ENCODE measurements at places on chromosomes 4 and X.

- DNase-seq = no peak
Observed at GRCh38 chrX:66009231-66009845, 30.5 kb downstream of the VSIG4 start.

GRCh38 chrX:85620466-85620865 lies 241.0 kb upstream of the POF1B start:
- no peak for DNase-seq

- DNase-seq = no peak
Observed at GRCh38 chrX:19805046-19805690, 82.2 kb downstream of the SH3KBP1 start.

- no peak for DNase-seq
Observed at GRCh38 chrX:148723551-148723950, 223.1 kb downstream of the AFF2 start.

- DNase-seq = no peak
Observed at GRCh38 chrX:46561824-46562657, 11.5 kb upstream of the CHST7 start.

DNA sequence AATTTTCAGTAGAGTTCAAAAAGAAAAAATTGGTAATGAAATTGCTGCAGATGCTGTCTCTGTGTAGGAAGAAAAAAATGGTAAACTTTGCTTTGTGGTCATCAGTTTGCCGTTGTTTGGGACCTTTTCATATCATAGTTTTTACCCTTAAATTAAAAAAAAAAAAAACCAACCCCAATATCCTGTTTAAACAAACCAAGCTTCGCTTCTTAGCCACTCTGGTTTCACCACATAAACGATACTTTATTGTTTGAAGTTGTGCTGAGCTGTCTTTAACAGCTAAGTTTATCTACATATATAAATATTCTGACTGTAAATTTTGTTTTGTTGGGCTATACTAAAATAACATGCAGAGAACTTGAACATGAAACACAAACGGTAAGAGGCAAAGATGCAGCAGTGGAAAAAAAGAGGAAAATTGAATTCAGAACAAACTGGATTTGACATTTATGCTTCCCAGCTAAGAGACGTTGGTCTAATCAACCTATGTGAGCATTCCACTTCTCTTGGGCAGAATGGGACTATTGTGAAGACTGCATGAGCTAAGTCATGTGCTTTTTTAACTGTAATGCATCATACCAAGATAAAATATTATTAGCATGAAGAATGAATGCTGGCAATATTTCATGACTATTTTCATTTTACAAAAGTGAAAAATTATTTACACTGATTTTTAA lies 15.7 kb upstream of the H2AZ1 start:
- no peak for DNase-seq

GRCh38 chr4:146288193-146288592 lies 73.9 kb downstream of the REELD1 start:
- no peak for DNase-seq

DNA sequence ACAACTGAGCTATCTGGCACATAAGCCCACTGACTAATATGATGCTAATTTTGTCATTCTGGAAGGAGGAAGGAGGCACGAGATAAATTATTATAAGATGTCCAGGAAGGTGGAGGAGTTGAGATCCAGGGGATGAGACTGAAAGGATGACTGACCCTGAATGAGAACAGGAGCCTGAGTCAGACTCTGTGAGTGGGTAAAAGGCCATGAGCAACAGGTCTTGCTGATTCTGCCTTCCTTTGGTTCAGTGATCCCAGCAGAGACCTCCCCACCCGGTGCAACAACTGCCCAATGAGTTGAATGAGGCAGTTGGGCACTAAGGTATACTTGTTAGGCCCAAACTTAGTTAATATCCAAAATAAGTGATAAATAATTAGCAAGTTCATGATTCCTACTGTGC lies 238.1 kb upstream of the GPC4 start:
- no peak for DNase-seq

DNA sequence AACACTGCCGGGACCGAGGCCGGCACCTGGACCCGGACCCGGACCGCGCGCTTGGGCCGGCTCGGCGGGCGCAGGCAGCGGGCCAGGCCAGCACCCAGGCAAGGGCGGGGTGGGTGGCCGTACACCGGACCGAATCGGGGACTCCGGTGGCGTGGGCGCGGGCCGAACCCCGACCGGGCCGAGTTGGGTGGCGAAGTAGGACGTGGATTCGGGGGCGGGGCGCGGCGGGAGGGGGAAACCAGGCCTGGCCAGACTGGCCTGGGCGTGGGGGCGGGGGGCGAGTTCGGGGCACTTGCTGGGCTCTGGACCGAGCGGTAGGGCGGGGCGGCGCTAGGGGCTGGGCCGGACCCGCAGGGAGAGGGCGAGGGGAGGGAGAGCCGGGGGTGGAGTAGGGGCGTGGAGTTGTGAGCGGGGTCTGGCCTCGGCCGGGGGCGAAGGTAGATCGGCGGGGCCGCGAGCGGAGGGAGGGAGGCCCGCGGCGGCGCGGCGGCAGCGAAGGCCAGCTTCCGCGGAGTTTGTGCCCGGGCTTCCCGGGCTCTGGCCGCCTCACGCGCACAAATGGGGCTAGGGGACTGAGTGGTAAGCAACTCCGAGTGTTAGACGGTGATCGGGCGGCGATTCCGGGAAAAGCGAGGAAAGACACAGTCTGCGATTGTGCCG lies 1.8 kb upstream of the BCORL1 start:
- no peak for DNase-seq

- DNase-seq = no peak
Observed at GRCh38 chr4:1544861-1545281, 138.6 kb upstream of the NKX1-1 start.

GRCh38 chr4:99921174-99921573 lies 25.2 kb downstream of the DNAJB14 start:
- no peak for DNase-seq

GRCh38 chr4:38177035-38177546 lies 216.9 kb downstream of the PTTG2 start:
- no peak for DNase-seq

- DNase-seq = no peak
Observed at GRCh38 chrX:72316408-72317110, 10.8 kb upstream of the CITED1 start.

- no peak for DNase-seq
Observed at GRCh38 chr4:163482190-163482589, 8.6 kb upstream of the TKTL2 start.

DNA sequence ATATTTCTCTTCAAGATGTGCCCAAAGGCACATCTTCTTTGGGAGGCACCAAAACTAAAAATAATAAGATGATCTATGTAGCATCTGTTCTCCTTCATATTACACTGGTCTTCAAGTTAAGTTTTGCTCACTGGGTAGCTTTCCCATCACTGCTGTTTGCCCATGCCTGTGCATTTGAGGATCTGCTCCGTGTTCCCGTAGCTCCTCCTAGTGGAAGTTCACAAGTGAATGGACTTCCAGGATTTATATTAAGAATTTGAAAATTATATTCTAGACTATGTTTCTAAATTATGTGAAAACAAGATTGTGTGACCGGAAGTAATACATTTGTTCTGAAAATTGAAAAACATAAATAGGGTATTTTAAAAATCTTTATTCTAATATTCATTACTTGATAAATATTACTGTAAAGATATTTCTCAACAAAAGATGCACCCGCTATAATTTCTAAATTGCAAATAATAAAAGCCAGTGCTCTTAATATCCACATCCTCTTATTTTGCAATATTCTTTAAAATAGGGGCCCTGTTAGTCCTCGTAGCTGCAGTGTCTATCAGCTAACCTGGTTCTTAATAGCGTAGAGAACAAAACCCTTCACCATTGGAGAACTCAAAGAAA lies 147.7 kb downstream of the RBM46 start:
- DNase-seq = no peak

GRCh38 chr4:26723216-26723615 lies 137.4 kb upstream of the STIM2 start:
- DNase-seq = no peak

DNA sequence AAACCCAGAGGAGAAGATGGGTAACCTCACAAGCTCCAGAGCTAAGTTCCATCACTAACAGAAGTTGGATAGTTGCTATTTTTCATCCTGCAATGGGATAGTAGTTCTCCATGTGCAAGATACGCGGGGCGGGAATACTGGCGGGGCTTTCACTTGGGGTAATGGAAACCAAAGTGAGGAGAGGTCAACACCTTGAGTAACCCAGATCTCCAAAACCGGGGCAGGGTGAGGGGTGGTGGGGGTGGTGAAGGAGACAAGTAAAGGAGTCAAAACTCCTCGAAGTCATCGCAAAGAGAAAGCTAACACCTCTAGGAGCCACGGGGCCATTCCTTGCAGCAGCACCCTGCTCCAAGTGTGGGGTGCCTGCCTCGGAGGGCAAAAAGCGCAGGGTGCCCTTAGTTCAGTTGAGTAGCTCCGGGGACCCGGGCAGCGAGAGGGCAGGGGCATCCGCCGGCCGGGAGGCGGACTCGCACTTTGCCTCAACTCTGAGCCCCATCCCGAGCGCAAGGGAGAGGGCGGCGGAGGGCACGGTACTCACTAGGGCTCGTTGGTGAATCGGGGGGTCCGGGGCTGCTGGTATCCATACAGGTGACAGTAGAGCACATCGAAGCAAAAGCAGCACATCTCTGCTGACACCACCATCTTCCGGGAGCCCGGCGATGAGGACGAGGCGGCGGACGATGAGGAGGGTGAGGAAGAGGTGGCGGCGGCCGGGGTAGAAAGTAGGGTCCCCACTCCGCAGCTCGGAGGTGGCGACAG lies 645 bp downstream of the AMMECR1 start:
- DNase-seq = no peak

DNA sequence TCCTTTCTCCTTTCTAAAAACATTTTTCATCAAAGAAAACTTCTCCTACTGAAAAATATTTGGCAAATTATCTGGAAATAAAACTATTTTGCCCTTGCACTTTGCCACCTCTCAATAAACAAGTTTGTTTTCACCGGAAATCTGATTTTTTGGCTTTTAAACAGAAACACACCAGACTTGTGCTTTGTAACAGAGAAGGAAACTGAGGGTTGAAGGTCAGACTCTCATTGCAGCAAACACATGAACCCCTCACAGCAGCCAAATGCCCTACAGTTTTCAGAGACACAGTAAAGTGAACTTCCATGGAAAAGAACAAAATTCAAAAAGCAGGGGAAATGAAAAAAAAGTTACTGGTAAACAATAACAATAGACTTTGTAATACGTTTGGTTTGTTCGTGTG lies 95.6 kb upstream of the WDR17 start:
- DNase-seq = no peak

DNA sequence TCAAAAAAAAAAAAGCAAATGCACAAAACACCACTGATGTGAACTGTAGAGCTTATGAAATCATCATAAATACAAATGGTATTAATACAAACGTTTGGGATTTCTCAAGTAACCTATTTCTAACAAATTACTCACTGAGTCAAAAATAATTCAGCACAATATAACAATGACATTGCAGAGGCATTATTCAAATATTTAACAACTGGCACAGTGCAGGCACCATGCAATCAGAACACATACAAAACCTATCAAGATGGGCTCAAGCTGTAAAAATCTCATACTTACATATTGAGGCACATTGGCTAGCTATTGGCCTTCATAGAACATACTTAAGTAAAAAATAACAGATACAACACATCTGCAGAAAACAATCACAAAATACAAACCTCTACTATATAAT lies 81.1 kb downstream of the LRBA start:
- no peak for DNase-seq

DNA sequence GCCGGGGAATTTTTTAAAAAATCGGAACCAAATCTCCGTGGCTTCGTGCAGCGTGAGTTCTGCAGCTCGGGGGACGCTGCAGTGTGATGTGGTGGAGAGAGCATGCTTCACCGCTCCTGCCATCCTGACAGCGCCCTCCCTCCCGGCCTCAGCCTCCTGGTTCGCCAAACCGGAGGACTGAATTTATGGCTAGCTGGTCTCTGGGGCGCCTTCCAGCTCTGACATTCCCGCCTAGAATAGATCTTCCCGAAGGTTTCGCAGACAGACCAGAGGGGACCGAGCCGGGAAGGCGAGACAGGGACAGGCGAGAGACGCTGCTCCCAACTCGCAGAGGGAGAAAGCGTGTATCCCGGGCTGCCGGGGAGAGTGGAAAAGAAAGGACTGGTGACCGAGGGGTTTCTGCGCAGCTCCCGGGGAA lies 25.9 kb downstream of the HOPX start:
- DNase-seq = no peak

GRCh38 chr4:152344001-152344400 lies 191.9 kb downstream of the FBXW7 start:
- DNase-seq = no peak

DNA sequence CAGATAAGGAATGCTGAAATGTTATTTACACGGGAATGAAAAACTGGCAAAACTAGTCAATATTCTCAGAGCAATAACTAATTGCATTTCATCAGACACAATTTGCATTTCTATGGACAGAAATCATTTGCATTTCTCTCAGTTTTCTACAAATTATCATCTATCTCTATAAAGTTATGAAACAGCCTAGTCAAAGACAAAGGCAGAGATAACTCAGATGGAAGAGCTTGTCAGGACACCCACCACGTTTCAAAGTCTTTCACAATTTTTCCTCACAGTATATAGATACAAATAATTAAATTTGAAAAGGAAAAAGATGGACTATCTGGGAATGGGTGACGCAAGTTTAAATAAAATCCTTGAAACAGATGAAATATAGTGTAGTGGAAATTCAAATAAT lies 230.8 kb downstream of the GASK1B start:
- DNase-seq = no peak

DNA sequence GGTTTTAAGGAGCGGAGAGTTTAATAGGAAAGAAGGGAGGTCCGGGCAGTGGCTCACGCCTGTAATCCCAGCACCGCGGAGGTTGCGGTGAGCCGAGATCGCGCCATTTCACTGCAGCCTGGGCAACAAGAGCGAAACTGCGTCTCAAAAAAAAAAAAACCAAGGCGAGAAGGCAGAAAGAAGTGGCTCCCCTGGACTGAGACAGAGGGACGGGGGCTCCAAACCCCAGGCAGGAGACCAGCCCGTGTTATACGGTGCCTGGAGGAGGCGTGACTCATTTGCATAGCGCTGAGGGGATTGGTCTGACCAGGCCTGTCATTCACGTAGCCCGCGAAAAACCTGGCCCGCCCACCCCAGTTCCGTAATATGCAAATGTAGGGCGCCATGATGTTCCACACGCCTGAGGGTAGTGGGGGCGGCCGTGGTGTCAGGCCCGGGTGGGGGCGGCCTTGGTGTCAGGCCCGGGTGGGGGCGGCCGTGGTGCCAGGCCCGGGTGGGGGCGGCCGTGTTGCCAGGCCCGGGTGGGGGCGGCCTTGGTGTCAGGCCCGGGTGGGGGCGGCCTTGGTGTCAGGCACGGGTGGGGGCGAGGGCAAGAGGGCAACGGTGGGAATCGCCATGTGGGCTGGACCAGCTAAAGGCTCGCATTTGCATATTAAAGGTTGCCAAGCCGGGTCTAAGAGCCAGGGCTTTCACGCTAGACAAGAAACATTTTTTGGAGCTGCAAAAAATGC lies 2.1 kb downstream of the PLCXD1 start:
- DNase-seq = peak; percentile 87

GRCh38 chr4:160546201-160546600 lies 1443.3 kb downstream of the RAPGEF2 start:
- DNase-seq = no peak

GRCh38 chrX:69285881-69286564 lies 120.8 kb upstream of the PJA1 start:
- peak; percentile 23 for DNase-seq

Measured in GM18507 (cell line).